ENCODE measurements at places on chromosomes 12 and 14. TPM values are rescaled to one million over a fixed set of nuclear protein-coding genes. Genes with fewer than 3 reads are reported as not detected.

GRCh38 chr12:30691122-30691879 lies 4.4 kb downstream of the IPO8 start:
- DNase-seq: peak; percentile 81

DNA sequence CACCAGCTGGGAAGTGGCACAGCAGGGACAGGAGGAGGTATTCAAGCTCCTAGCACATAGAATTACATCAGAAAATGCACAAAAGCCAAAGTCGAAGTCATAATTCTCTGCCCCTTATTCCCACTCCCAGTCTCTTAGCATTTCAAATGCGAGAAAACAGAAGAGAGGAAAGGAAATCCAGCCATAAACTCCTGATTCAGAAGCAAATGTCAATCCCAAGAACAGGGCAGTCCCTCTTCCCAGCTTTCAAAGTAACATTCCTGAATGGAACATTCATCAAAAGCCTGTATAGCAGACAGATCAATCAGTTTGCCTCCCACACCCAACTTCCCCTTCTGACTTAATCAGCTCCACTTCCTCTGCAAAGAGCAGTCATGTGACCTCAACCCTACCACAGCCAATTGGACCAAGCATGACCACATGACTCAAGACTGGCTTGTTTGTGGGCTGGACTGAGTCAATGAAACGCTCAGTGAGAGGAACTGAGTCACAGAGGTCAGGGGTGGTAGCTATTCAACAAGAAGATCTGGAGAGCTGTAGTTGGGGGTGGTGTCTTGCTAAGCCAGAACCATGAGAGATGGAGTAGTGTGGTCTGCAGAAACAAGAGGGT lies 41.4 kb upstream of the TUNAR start:
- peak; percentile 82 for DNase-seq

TPPP2 gene
- not detected for total RNA-seq

GRCh38 chr14:48350971-48351370 lies 675.6 kb upstream of the MDGA2 start:
- peak; percentile 82 for DNase-seq

DNA sequence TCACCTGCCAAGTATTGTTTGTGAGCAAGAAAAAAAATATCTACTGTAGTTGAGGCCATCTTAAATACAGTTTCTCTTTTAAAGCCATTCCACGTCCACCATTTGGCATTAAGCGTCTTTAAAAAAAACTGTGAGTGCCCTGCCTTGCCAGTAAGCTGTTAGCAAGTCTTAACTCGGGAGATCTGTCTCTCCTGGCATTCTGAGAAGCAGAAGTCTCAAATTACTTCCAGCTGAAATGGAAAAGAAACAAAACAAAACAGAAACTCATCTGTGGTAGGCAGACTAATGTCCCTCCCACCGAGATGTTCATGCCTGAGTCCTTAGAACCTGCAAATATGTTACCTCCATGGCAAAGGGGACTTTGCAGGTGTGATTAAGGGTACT lies 126.2 kb downstream of the CRADD start:
- DNase-seq: peak; percentile 62

DNA sequence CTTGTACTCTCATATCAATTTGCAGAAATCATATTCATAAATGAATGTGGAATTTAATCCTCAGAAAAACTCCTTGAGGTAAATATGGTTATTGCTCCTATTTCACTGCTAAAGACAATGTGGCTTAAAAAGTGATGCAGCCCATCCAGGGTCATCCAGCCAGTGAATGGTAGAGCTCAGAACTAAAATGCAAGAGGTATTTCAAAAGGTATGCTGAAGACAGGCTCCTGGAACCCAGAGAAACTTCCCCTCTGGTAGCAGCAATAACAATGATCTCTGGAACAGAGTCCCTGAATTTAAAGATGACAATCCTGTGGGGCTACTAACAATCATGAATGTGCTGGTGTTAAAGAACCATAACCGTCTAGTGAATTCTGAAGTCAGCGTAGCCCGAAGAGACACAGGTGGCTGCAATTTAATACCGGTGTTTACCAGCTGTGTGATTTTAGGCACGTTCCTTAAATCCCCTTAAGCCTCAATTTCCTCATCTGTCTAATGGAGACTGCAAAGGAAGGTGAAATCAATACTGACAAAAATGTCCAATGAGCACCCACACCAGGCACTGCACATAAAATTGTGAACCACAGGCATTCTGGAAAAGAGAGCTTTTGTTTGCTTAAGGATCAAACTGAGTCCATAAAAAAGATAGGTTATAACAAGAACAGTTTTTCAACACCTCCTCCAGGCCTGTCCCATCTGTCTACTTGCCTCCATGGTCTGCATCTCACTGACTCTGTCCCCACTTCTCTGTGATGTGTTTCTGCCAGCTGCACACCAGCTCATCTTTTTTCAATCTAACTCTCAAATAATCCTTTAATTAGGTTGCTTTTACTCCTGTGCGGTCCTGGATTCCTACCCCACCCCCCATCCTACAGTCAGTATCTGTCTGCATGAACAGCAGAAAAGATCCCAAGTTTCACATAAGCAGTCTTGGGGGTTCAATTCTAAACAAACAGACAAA lies 10.5 kb downstream of the TM7SF3 start:
- DNase-seq: no peak

Measured in HT1080 (cell line).